ENCODE measurements at places on chromosomes 16 and 17.

GRCh38 chr17:79644617-79645016 lies 33.8 kb upstream of the RBFOX3 start:
- no peak for DNase-seq

DNA sequence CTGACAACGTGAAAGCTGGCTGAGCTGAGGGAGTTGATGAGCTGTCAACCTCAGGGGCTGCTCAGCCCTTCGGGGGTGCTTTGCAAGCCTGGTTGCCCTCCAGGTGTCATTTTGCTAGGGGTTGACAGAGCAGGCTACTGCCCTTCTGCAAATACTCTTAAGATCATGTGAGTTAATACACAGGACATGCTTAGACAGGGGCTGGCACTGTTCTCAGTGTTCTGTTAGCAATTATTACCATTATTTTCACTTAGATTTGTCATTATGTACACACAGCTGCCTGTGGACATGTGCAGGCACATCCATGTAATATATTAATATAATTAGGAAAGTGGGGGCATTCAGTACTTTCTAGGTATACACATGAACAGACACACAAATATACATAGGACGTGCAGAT lies 554.3 kb upstream of the HSBP1 start:
- no peak for DNase-seq

DNA sequence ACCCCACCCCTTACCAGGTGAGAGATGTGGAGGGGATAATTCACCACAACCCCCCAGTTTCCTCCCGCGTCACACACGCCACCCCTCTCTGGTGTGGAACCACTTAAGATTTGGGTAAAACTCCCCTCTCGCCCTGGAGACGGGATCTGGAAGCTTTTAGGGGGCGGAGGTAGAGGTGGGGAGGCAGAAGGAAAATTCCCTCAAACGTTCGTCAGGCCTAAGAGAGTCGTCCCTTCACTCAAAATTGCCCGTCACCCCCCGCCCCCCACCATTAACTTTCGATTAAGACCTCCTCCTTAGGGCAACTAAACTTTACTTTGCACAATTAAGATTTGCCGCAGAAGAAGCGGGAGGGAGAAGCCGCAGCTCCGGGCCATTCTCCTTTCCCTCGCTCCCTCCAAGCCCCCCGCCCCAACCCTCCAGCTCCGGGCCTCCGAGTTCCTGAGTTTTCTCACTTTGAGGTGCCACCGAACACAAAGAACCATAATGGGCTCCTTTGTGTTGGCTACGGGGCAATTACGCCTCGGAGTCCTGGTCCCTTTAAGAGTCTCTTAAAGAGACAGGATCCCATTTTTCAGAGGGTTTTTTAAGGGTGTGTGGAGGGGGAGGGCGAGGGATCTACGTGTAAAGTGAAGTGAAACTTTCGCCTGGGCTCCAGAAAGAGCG lies 985 bp upstream of the FZD2 start:
- no peak for DNase-seq

- no peak for DNase-seq
These were observed 4.1 kb downstream of the UBFD1 start for GRCh38 chr16:23561586-23561985.

- no peak for DNase-seq
These were observed 11.9 kb downstream of the PIEZO1 start for GRCh38 chr16:88772871-88773811.

- no peak for DNase-seq
These were observed 16.4 kb downstream of the CDH13 start for GRCh38 chr16:82643136-82643535.

DNA sequence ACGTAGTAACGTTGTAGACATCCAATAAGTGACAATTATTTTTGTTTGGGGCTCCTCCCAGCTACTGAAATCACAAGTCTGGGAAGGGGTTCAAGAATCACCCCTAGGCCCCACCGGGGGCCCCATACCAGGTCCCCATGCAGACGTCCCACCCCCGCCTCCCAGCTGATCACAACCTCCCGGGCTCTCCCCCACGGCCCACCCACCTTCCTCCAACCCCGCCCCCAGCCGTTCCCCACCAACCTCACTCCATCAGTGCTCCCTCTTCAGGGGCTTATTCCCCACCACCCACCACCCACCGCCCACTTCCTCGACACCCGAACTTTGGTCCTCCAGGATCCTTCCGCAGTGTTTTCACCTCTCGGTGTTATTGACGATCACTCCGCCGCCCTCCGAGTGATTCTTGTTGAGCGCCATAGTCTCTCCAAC lies 240 bp downstream of the WBP2 start:
- DNase-seq = no peak

DNA sequence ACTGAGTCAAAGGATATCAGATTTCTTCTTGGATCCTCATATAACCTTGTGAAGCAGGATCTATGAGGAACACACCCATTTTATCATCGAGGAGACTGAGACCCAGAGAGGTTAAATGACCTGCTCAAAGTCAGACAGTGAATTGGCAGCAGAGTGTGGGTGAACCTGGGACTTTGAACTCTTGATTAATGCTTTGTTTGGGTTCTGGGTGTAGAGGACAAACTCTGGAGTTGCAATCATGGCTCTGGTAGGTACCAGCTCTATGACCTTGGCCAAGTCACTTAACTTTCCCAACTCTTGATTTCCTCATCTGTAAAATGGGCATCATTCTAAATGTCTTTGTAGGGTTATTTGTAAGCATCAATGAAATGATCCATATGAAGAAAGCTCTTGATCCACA lies 166.4 kb downstream of the HAPSTR1 start:
- no peak for DNase-seq

GRCh38 chr17:42784409-42784808 lies 4.0 kb downstream of the WNK4 start:
- DNase-seq = no peak

DNA sequence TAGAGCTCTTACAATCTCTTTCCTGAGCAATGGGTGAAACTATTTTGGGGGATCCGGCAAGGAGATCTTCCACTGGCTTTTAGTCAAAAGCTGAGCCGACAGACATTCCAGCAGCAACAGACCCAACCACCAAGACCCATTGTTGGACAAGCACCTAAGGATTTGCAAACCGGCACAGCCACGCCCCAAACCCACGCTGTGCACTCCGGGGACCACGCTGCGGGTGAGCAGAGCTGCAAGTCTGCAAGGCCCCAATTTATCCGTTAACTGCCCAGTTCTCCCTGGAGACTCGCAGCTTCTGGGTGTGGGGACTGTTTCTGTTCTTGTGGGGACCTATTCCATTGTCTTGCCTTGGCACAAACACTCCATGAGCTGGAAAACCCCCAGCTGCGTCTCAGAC lies 45.9 kb downstream of the C16orf95 start:
- DNase-seq = no peak

- no peak for DNase-seq
These were observed 74.8 kb downstream of the GOSR1 start for GRCh38 chr17:30551996-30552339.

DNA sequence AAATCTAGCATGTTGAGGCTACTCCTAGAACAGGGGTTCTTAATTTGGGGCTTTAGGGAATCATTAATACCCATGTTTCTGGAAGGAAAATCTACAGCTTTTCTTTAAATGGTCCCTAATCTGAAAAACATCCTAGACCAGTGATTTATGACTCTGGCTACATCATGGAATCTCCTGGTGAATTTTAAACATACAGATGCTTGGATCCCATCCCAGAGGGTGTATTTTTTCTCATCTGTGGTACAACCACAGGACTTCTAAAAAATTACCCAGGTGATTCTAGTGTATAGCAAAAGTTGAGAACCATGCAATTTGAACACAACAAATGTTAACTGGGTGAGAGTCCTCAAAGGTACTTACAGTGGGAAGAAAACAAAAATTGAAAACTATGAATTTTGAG lies 41.5 kb downstream of the KANSL1 start:
- DNase-seq = no peak

DNA sequence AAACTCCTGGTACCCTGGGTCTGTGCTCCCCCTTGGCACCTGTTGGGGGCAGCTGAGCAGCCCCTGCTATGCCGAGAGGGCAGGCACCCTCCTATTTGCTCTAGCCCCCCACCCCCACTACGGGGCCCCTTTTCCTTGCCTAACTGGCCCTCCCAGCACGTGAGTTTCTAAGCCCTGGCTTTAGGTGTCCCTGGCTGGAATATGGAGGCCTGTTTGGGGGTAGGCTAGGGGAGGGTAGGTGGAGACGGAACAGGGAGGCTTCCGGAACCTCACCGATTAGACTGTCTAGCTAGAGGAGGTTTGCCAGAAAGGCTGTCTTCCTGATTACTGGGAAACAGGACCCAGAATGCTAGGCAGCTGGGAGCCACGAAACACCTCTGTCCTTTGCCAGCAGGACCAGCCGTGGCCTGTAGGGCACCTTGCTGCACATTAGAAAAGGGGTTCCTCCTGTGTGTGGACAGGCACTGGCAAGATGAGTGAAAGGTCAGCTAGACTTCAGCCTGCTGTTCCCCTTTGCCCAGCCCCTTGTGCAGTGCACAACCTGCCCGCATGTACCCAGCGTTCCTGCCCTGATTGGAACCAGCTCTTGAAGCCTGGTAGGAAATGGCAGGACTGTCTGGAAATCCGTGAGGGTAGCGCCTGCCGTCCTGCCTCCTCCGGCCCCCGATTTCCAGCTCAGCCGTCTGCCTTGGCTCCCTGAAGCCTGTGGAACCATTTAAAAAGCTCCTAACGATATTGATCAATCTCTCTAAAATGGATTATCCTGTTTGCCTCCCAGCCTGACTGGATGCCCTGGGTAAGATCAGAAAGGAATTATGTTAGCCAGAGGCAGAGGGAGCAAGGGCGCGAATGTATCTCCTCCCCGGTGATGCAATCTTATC lies 83.4 kb upstream of the GSE1 start:
- no peak for DNase-seq

GRCh38 chr17:35428229-35428628 lies 4.1 kb downstream of the SLFN12 start:
- no peak for DNase-seq

DNA sequence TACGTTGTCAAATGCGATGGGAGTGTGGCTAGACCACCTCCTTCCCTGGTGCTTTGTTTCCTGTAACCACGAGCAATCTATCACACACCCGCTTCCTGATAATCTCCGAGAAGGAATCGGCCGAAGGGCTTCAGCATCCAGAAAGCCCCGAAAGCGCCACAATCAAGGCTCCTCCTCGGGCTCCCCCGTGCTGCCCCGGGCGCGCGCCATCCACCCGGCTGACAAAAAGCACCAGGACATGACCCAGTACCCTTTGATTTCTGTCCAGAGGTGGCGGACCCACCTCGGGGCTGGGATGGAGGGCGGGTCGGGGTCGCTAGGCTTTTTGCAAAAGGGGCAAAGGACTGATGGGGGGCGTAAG lies 743 bp upstream of the ARMC7 start:
- DNase-seq = no peak

All from stimulated activated CD4-positive, alpha-beta T cell treated with anti-CD3 and anti-CD28 coated beads, Interleukin-2, amount 100 ng/mL, for 24 hours (primary cell).